T-helper 9 cell (primary cell): ENCODE measurements at places on chromosomes 4 and X.
A peak's percentile ranks its signal among the peaks of the same experiment; 100 is the strongest.

- no peak for DNase-seq
Observed at GRCh38 chr4:68416591-68416990, 30.7 kb upstream of the TMPRSS11E start.

DNA sequence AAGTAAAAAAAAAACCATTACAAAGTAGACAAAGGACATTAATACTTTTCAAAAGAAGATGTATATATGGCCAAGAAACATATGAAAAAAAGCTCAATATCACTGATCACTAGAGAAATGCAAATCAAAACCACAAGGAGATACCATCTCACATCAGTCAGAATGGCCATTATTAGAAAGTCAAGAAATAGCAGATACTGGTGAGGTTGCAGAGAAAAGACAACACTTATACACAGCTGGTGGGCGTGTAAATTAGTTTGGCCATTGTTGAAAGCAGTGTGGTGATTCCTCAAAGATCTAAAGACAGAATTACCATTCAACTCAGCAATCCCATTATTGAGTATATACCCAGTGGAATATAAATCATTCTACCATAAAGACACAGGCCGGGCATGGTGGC lies 39.3 kb downstream of the TASL start:
- no peak for DNase-seq

DNA sequence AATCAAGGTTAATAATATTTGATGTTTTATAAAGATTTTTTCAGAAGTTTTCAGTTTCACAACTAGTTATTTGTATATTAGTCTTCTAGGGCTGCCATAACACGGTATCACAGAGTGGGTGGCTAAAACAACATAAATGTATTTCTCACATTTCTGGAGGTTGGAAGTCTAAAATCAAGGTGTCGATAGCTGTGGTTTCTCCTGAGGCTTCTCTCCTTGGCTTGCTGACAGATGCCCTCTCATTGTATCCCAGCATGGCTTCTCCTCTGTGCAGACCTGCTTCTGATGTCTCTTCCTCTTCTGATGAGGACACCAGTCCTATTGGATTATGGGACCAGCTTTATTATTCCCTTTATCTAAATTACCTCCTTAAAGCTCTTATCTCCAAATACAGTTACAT lies 1456.6 kb downstream of the STIM2 start:
- no peak for DNase-seq

- no peak for DNase-seq
Observed at GRCh38 chr4:100754751-100755150, 236.9 kb upstream of the EMCN start.

DNA sequence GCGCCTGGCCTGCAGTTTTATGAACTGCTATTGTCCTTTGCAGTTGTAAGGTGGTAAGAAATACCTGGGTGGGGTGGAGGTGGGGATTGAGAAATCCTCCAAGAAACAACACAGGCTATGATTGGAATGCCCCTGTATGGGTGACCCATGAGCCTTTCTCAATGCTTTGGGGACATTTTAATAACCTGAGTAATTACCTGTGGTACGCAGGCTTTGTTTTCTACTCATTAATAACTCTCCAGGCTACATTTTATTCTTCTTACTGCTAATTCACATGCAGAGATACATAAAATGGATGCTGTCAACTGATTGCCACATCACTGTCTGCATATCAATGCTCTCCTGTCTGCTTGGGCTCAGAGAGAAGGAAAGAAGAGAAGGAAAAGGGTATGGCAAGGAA lies 41.8 kb downstream of the PHEX start:
- DNase-seq = no peak

GRCh38 chr4:89162496-89162895 lies 51.2 kb downstream of the TIGD2 start:
- no peak for DNase-seq

DNA sequence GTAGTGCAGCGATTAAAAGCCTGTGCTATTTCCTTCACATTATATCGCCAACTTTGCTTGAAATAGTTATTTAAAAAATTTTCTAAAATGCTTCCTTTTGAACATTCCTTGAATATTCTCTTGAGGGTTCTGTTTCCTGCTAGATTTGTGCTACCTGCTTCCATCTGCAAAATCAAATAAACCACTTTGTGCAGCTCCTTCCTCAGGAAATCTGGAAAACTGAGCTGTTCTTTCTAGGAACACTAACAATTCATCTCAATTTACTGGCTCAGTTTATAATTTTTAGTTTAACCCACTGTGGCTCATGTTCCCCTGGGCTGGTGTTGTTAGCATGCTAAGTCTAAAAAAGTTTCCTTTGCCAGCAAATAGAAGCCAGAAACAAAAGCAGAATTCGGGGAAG lies 88.1 kb upstream of the LCORL start:
- DNase-seq = no peak

DNA sequence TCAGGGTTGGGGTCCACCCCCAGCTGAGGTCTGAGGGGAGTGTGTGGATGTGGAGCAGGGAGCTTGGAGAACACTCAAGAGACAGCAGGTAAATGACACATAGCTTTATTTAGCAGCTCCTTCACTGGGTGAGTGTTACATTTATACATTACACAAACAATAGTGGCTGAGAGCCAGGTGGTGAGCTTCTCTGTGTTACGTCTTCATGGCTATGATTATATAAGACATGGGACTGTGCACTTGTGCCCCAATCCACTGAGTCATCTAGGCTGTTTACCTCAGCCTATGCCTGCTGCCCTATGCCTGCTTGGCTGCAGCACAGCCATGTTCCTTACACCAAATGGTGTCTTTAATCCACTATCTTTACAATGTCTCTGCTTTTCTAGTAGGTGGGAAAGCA lies 459.6 kb downstream of the AFF2 start:
- no peak for DNase-seq

GRCh38 chr4:105509291-105509690 lies 35.4 kb upstream of the PPA2 start:
- DNase-seq = no peak

- DNase-seq = peak; percentile 50
Observed at GRCh38 chrX:130028196-130028595, 45.8 kb downstream of the BCORL1 start.

- DNase-seq = no peak
Observed at GRCh38 chrX:117752745-117753144, 363.9 kb downstream of the KLHL13 start.

DNA sequence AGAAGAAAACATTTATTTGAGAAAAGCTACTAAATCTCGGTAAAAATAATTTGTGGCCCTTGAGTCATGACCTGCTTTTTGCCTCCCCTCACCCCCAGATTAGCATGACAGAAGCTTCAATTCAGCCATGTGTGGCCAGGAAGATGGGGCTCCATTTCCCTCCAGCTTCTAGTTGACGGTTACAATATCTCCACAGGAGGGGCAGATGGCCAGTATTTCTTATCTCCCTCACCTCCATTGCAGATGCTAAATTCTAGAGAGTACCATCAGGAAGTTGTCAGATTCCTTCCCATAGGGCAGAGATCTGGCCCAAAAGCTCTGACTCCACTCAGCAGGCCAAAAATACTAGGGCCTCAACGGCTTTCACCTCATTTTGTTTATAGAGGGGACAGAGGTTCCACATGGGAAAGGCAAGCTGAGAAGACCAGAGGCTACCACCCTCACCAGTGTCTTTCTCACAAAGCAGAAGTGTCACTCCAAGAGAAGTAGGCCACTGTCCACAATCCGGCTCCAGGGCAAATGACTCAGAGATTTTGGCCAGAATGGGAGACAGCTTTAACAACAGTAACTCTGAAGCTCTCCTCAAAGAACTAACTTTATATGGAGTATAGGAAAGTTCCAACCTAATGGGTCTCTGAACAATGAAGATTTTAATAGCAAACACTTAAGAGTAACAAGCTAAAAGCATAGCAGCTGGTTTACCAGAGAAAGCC lies 108.3 kb downstream of the TBC1D19 start:
- DNase-seq = no peak

- no peak for DNase-seq
Observed at GRCh38 chr4:186823989-186824388, 100.3 kb upstream of the FAT1 start.

DNA sequence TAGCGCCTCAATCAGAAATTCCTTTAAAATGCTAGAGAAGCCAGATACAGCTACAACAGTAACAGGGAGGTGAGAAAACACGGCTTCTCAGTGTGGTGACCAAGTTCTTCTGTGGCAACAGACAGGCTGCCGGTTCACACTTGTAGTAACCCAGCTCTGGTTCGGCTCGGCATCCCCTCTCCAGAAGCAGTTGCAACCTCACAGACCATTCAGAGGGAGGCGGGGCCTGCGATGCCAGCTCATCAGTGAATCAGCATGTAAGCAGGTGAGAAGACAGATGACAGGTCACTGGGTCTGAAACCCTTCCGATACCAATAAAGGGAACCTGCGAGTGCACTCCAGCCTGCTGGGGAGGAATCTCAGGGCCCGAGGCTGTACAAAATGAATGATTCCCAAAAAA lies 251.0 kb downstream of the KCNIP4 start:
- DNase-seq = no peak

DNA sequence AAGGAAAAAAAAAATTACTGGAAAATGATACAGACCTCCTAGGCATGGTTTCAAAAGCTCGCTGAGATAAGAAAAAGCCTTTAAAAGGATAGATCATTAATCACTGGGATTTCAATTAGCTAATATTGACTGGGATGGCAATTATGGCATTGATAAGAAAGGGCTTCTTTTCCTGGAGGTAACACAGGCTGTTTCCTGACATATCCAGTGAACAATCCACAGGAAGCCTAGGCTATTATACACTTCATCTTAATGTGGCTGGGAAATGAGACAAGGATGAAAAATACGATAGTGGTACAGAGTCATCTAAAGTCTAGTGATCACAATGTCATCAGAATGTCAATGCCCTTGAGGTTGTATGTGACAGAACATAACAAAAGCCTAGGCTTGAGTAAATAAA lies 1579.3 kb downstream of the C4orf33 start:
- DNase-seq = no peak

DNA sequence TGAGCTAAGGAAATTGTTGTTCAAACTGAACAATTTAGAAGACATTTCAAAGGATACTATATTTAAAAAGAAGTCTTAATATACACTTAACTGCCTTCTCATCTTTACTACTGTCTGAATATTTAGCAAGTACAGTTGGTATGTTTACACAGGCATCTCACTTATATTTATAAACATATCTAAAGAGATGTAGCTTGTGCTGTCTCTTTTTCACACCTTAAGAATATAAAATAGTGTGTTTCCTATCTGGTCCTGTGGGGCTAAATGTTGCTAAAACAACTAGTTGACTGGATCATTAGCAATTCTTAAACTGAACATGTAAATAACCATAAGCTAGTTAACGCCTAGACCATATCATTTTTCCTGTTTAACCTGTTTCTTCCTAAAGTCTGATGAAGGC lies 336.3 kb downstream of the PPP3CA start:
- DNase-seq = no peak

- DNase-seq = no peak
Observed at GRCh38 chr4:6257247-6258025, 12.2 kb upstream of the WFS1 start.

DNA sequence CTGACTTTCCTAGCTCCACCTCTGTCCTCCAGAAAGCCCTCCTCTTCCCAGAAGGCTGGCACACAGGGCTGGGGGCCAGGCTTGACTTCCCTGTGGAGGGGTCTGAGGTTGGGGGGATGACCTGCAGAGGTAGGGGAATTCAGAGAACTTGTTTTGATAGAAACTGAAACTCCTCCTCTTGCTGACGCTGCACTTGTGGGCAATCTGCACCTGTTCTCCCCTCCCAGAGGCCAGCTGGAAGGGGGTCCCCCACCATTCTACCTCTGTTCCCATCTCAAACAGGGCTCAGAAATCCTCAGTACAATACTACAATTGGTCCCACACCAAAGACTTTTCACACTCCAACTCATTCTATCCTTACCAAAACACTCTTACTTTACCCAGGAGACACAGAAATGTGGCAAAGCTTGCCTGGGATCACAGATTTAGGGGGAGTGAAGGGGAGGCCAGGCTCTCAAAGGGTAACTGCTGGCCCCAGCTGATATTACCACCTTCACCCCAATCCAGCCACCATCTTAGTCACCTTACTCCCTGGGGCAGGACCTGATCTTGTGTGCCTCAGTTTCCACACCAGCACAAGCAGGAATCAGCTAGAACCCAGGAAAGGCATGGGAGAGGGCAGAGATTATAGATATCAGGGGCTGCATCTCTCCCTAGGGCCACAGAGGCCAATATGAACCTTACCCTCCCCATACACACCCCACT lies 18.5 kb downstream of the OTUD5 start:
- DNase-seq = peak; percentile 48

DNA sequence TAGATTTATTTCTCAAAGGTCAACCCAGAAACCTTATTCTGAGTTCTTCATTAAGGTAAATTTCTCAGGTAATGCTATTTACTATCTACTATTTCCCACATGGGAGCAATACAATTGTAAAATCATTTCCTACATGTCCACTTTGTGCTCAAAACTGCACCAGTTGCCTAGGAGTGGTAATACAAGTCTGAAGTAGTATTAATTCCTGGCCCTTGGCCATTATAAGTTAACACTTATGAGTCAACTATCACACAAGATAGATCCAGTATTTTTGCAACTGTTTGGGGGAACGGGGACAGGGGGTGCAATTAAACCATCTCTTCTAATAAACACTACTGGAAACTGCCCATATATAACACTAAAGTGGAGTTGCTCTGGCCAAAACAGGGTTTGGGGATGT lies 48.9 kb downstream of the ACSL4 start:
- DNase-seq = no peak

GRCh38 chr4:77465271-77465670 lies 140.3 kb upstream of the CXCL13 start:
- DNase-seq = no peak

GRCh38 chr4:12123707-12124106 lies 695.0 kb upstream of the HS3ST1 start:
- DNase-seq = no peak

DNA sequence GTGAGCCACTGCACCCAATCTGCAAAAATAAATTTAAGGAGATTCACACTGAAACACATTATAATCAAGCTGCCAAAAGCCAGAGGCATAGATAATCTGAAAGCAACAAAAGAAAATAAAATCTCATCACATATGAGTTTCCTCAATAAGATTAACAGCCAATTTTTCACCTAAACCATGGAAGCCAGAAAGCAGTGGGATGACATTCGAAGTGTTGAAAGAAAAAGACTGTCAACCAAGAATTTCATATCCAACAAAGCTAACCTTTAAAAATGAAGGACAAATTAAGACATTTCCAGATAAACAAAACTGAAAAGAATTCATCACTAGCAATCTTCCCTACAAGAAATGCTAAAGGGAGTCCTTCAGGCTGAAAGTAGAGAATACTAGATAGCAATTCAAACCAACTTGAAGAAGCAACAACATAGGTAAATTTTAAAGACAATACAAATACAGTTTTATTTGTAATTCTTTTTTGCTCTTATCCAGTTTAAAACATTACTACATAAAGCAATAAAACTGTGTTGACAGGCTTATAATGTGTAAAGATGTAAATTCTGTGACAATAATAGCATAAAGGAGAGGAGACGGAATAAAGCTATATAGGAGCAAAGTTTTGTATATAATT lies 23.1 kb upstream of the KLHL8 start:
- DNase-seq = no peak

DNA sequence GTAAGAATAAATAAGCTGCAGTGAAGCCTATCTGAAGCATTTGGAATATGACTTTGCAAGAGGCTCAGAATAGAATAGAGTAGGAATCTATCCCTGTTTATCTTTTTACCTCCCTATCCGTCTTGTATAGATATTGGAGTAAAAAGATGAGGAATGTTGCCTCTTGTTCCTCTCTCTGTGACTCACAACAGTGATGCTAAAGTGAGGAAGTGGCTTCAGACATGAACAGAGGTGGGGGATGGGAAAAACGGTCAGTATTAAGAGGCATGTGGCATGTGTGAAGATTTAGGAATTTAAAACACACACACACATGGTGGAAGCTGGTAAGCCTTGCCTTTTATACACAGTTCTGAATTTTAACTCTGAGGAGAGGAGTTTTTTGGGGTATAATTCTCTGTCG lies 3.8 kb upstream of the DCAF4L1 start:
- DNase-seq = no peak

GRCh38 chrX:150081076-150081475 lies 142.8 kb upstream of the EOLA2 start:
- no peak for DNase-seq
